ENCODE measurements at places on chromosomes 12 and 14.
A peak's percentile ranks its signal among the peaks of the same experiment; 100 is the strongest.

DNA sequence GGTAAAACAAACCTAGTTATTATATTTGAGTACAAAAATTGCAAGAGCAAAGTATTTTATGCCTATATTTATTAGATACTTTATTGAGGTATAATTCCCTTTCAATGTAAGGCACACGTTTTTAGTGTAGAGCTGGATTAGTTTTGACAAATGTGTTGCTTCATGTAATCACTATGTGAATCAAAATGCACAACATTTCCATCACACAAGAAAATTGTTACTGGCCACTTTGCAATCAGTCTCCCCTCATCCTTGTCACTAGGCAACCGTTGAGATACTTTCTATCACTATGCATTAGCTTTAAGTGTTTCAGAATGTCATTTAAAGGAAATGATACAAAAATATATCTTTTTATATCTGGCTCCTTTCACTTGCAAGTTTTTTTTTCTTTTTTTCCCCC lies 531.0 kb downstream of the CCER1 start:
- no peak for DNase-seq

DNA sequence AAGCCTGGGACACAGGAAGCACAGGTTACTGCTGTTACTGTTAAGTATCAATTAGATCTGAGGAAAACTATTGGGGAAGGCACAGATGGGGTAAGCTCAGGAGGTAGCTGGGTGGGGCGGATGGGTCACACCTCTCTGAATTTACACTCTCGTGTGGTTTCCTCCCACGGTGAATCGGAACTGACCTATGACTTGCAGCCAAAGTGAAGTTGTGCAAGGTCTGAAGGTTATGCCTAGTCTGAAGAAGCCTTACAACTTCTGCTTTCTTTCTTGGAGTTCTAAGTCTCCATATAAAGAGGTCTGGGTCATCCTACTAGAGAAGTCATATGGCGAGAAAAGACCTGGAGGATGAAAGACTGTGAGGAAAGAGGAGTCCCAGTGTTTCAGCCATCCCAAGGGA lies 25.6 kb upstream of the GPATCH2L start:
- DNase-seq = no peak

DNA sequence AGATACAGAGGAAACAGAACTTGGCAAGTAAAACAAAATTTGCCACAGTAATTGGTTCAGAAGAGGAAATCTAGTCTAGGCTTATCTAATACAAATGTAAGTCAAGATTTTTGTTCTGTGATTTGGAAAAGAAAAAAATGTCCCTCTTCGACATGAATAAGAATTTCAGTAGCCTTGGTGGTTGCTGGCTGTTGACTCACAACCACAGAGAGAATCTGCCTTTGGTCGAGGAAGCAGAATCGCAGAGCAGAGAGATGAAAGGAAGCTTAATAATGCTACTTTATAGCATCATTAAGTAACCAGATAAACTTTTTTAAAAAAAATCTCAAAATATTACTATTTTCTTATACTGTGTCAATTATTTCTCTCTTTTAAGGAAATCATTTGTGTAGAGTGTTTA lies 1096.6 kb downstream of the FLRT2 start:
- no peak for DNase-seq

GRCh38 chr14:67703997-67704396 lies 2.3 kb downstream of the RDH12 start:
- no peak for DNase-seq

- DNase-seq = no peak
Measured at GRCh38 chr14:58118097-58118815, 33.8 kb downstream of the ARMH4 start.

- no peak for DNase-seq
Measured at GRCh38 chr12:18296201-18296908, 35.0 kb downstream of the PIK3C2G start.

DNA sequence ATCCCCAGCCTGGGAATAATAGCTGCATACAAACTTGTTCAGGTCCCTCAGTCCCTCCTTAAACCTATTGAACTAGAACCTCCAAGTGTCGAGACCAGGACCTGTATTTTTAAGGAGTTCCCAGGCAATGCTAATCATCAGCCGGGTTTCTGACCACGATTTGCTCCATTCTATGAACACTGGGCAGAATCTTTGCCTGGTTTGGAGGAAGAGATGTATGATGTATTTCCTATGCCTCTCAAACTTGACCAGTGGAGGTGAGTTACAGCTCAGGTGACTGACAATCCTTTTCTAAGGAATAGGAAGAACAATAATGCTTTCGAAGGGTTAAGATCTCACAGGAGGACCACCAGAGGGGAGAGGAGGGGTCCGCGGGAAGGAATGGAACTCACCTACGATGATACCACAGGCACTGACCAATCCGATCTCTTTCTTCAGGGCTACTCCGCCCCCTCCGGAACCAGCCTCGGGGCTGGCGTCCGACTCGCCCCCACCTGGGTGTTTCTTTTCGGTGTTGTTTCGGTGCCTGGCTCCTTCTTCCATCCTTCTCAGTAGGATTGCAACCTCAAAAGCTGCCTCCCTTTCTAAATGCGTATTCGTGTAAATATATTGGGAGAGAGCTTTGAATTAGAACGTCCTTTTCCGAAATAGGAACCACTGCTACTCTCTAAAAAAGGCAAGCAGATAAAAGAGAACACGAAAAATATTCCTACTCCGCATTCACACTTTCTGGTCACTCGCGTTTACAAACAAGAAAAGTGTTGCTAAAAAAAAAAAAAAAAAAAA lies 895 bp downstream of the SLC7A8 start:
- DNase-seq = peak; percentile 50

DNA sequence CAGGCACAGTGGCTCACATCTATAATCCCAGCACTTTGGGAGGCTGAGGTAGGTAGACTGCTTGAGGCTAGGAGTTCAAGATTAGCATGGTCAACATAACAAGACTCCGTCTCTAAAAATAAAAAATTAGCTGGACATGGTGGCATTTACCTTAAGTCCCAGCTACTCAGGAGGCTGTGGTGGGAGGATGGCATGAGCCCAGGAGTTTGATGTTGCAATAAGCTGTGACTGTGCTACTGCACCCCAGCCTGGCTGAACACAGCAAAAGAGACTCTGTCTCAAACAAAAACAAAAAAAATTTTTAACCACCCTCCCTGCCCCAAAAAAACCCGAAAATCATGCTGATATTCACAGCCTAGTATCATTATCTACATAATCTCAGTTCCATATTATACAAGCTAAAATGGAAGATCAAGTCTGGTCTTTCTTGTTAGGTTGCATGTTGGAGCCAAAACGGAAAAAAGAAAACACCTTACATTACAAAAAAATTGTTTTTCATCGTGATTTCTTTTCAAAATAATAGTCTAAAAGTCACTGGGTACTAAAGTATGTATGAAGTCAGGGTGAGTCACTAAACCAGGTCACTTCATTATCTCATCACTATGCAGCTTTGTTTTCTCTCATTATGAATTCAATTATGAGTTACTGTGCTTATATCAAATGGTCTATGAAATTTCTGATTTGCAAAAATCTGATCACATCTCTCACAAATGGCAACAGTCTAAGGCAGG lies 13.8 kb downstream of the GXYLT1 start:
- DNase-seq = no peak

- DNase-seq = no peak
Measured at GRCh38 chr12:115320967-115321366, 637.0 kb upstream of the TBX3 start.

GRCh38 chr12:18432206-18432605 lies 170.9 kb downstream of the PIK3C2G start:
- no peak for DNase-seq

GRCh38 chr14:34387974-34388516 lies 74.0 kb downstream of the SPTSSA start:
- no peak for DNase-seq

DNA sequence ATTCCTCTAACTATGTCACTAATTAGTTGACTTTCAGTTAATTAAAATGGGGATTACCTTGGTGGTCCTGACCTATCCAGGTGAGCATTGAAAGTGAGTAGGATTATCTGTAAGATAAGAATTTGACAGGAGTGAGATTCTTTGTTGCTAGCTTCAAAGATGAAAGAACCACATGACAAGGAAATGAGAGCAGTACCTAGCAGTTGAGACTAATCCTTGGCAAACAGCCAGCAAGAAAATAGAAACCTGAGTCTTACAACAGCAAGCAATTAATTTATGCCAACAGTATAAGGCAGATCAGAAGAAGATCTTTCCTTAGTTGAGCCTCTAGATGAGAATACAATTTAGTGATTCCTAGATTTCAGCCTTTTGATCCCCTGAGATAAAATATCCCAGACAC lies 1058.4 kb downstream of the LRFN5 start:
- no peak for DNase-seq

- no peak for DNase-seq
Measured at GRCh38 chr14:30211326-30211725, 283.7 kb upstream of the PRKD1 start.

GRCh38 chr12:111436266-111436665 lies 30.5 kb downstream of the SH2B3 start:
- DNase-seq = no peak

DNA sequence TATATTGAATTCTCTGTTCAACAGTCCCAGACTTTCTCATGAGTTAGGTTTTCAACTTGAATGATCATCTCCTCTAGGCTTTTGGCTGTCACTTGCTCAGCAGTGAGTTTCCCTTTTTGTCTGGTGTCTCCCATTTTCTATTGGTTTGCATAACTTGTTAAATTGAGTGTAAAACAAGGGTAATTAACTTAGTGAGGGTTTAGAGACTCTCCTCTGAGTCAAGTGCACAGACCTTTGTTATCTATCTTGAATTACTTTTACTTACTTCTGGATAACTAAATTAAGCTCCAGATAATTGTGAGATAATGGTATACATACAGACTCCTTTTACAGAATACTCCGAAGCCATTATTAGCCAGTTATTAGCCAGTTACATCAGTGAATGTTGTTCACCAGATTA lies 22.0 kb downstream of the MLXIP start:
- DNase-seq = no peak

GRCh38 chr14:93317875-93318807 lies 14.7 kb downstream of the BTBD7 start:
- DNase-seq = no peak

DNA sequence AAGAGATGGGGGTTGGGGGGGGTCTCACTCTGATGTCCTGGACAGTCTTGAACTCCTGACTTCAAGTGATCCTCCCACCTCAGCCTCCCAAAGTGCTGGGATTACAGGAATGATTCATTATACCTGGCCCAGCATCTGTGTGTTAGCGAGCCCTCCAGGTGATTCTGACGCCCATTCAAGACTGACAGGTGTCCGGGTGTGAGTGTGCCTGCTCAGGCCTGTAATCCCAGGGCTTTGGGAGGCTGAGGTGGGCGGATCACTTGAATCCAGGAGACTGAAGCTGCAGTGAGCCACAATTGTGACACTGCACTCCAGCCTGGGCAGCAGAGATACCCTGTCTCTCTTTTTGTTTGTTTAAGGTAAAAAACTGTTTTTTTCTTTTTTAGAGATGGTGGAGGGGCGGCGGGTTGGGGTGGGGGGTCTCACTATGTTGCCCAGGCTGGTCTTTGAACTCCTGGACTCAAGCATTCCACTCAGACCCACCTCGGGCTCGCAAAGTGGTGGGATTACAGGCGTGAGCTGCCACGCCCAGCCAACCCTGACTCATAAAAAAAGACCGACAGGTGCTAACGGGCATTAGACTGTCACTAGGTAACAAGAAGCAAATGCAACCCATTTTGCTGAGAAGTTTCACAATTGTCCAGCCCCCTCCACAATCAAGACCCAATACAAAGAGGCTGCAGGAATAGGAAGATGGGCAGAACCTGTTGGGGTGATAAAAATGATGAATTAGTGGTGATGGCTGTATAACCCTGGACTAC lies 4.7 kb downstream of the VSIG10 start:
- no peak for DNase-seq

DNA sequence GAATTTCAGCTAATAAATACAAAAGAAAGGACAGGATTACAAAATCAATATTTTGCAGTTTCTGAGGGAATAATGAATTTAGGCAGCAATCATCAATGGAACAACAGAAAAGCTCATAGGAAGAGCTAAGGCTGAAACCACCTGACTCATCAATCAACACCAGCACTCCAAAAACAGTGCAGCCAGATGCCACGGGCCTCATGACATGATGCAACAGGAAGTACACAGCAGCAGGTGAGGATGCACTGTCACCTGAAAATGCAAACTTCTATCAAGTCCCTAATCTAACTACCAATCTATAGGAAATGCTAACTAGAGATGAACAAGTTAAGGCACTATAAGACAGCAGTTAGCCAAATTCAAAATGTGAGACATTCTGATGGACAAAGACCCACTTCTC lies 21.7 kb downstream of the GNS start:
- peak; percentile 11 for DNase-seq

GRCh38 chr14:84591827-84592445 lies 938.0 kb upstream of the FLRT2 start:
- no peak for DNase-seq

DNA sequence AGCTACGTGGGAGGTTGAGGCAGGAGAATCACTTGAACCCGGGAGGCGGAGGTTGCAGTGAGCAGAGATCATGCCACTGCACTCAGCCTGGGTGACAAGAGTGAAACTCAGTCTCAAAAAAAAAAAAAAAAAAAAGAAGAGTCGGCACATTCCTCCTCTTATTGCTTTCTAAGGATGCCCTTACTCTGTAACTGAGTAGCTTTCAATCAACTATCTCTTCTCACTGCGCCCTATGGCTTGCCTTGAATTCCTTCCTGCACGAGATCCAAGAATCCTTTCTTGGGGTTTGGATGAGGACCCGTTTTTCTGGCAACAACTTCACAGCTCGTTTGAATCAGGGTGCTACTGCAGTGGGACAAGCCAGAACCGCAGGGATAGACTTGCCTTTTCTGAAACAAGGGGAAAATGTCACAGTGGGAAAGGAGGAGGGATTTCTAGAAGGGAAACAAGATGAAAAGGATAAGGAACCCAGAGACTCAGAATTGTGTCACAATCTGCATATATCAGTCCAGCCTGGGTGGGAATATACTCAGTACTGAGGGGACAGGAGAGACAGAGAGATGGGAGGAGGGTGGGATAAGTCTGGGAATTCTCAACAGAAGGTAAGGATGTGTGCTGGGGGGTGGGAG lies 16.1 kb upstream of the RND1 start:
- no peak for DNase-seq

- no peak for DNase-seq
Measured at GRCh38 chr12:95857156-95857555, 1.6 kb upstream of the SNRPF start.

DNA sequence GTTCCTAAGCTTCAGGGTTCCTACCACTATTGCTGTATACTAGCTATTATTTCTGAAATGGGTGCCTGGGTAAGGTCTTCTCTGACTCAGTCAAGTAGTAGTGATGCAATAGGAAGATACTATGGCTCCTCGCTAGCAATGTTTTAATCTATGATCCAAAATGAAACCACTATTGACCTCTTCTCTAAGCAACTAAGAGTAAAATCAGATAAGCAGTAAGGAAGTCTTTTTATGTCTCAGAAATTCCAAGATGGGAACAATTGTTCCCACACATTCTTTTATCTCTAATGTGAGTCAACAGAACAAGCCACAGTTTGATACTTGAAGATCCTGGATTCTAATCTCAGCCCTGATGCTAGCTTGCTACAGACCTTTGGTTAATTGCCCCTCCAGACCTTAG lies 45.1 kb downstream of the AREL1 start:
- DNase-seq = no peak

All from activated CD4-positive, alpha-beta T cell treated with anti-CD3 and anti-CD28 coated beads, Interleukin-2, amount 50 U/mL, for 48 hours (primary cell).